ENCODE measurements at places on chromosomes 7 and 10. TPM values are rescaled to one million over a fixed set of nuclear protein-coding genes. Genes with fewer than 3 reads are reported as not detected.

GRCh38 chr10:119520283-119520682, 22.2 kb downstream of the RGS10 start:
- H3K27ac ChIP-seq = no peak overlapping the region
- H3K4me1 ChIP-seq = peaks cover 14% of the 10 kb centered on the region
- H3K27me3 ChIP-seq = no peaks in the 10 kb centered on the region
- H3K36me3 ChIP-seq = no peaks in the 10 kb centered on the region
- H3K4me3 ChIP-seq = no peak overlapping the region
- DNase-seq = no peak

GRCh38 chr10:6721964-6722615, 142.0 kb upstream of the PRKCQ start:
- H3K27me3 ChIP-seq = no peaks in the 10 kb centered on the region
- H3K4me3 ChIP-seq = no peak overlapping the region
- no peaks in the 10 kb centered on the region for H3K36me3 ChIP-seq
- H3K27ac ChIP-seq = no peak overlapping the region

GRCh38 chr7:77653572-77653971, 42.7 kb upstream of the RSBN1L start:
- H3K4me1 ChIP-seq = no peaks in the 10 kb centered on the region
- H3K4me3 ChIP-seq = no peak overlapping the region
- no peak overlapping the region for H3K27ac ChIP-seq

SPDYE8 gene
- total RNA-seq = not detected

DNA sequence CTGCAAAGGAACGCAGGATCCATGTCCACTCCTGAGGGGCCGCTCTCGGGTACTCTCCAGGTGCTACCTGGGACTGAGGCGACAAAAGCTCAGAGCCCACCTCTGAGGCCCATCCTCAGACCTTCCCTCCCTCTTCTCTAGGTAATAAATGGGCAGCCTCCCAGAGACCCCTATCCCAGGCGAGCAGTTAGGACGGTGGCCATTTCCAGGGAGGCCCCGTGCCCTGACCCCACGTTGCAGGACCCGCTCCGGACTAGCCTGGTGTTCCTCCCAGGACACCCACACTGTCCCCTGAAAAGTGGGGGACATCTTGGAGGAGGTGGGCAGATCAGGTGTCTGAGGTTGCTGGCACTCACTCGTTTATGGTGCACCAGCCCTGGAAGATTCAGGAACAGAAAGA, 44.3 kb downstream of the PRKAG2 start:
- H3K4me1 ChIP-seq = peaks cover 5% of the 10 kb centered on the region
- DNase-seq = no peak
- H3K4me3 ChIP-seq = no peak overlapping the region

GRCh38 chr7:46812101-46812675, 769.7 kb downstream of the TNS3 start:
- H3K4me3 ChIP-seq = peak overlapping the region; percentile 4
- H3K27ac ChIP-seq = peak overlapping the region; percentile 83
- peaks cover 19% of the 10 kb centered on the region for H3K4me1 ChIP-seq

YAE1 gene
- total RNA-seq = 38.6 TPM

GRCh38 chr7:135911099-135911498, 66.1 kb downstream of the MTPN start:
- peak overlapping the region; percentile 9 for H3K27ac ChIP-seq
- no peak overlapping the region for H3K4me3 ChIP-seq
- H3K4me1 ChIP-seq = peaks cover 22% of the 10 kb centered on the region
- peak; percentile 97 for DNase-seq
- no peaks in the 10 kb centered on the region for H3K36me3 ChIP-seq

- no peak overlapping the region for H3K4me3 ChIP-seq
- H3K27ac ChIP-seq = no peak overlapping the region
- no peaks in the 10 kb centered on the region for H3K36me3 ChIP-seq
- DNase-seq = peak; percentile 72
- H3K27me3 ChIP-seq = no peaks in the 10 kb centered on the region
Observed at GRCh38 chr7:18610331-18610948, 114.9 kb downstream of the HDAC9 start.

DNA sequence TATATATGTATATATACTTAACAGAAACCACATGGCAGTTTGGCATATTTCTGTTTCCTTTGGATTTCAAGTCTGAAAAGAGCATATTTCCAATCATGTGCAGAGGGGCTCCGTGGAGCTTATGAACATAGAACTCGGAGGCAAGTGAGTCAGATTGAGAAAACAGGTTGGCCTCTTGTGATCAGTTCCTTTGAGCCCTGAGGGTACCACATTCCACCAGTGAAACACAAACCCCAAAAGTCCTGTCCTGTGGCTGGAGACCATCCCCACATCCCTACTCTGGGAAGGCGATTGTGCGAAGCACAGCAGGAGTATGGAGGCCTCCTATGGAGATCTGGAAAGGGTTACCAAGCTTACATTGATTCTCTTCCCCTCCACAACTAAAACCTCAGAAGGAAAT, 196.7 kb upstream of the TMEM72 start:
- H3K4me1 ChIP-seq = no peaks in the 10 kb centered on the region
- no peaks in the 10 kb centered on the region for H3K27me3 ChIP-seq
- H3K36me3 ChIP-seq = no peaks in the 10 kb centered on the region
- no peak overlapping the region for H3K4me3 ChIP-seq
- no peak for DNase-seq
